Fibroblast of skin of right quadriceps (primary cell): ENCODE measurements at places on chromosomes 4 and X.
A peak's percentile ranks its signal among the peaks of the same experiment; 100 is the strongest.

- DNase-seq: no peak
These were observed 103.5 kb downstream of the TMA16 start for GRCh38 chr4:163598028-163598427.

GRCh38 chrX:73668779-73669178 is 105.8 kb downstream of the CHIC1 start:
- DNase-seq: no peak

DNA sequence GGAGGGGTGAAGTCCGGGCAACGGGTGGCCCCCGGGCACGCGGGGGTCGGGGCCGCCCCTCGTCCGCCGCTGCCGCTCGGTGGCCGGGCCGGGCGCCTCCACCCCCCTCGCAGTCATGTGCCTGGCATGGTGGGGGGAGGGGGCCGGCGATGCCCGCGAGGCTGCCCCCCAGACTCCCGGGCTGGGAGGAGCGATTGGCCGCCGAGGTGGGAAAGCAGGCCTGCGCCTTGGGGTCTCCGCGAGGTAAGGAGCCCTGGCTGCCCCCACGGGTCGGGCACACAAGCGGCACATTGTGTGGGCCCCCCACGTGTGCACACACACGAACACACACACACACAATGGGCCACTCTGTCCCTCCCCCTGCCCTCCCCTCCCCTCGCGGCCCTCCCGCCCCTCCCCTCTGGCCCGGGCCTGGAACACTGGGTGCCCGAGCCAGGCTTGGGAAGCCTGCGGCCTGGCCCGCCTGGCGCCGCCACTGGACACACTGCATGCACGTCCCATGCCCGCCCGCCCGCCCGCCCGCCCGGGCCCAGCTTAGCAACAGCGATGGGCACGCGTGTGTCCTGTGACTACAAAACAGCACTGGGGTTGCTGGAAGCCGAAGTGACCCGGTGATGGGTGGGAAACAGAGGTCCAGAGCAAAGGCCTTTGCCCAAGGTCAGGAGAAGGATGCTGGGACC is 1.3 kb downstream of the SLC6A8 start:
- DNase-seq: no peak

DNA sequence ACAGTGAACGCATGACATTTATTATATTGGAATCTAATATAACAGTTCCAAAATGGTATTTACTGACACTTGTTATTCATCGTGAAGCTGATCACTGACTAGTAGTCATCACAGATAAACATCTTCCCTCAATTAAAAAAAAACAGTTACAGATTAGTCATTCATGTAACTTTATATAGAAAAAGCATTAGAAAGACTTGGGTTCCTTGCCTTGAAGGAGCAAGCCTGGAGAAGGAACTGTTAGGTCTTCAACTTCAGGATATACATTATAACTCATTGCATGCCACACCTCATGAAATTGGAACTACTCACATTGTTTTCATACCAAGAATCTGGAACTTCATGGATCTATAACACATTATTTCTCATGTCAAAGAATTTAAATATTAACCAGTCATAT is 317.7 kb downstream of the CCSER1 start:
- DNase-seq: no peak

DNA sequence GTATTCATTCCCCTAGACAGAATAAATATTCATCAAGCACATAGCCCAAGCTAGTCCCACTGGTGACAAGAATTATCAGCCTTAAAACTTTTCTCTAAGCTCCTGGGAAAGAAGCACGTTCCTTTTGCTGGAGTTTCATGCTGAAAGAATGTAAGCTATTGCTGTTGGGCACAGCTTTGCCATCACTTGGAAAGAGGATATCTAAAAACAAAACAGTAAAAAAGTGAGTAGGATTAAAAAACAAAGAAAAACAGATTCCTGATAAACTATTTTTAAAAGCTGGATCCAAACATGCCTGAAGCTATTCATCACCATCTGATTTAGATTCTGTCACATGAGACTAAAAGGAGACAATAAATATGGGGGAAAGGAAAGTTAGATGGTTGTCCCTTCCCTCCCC is 176.8 kb downstream of the SCFD2 start:
- peak; percentile 84 for DNase-seq

- DNase-seq: peak; percentile 88
These were observed 73.1 kb downstream of the MTHFD2L start for GRCh38 chr4:74230902-74231499.

- DNase-seq: peak; percentile 63
These were observed at the start of gene BGN for GRCh38 chrX:153494541-153495361. BGN (plus strand) TSS chrX:153494980; CDS start chrX:153504632, 9,652 bp downstream.

DNA sequence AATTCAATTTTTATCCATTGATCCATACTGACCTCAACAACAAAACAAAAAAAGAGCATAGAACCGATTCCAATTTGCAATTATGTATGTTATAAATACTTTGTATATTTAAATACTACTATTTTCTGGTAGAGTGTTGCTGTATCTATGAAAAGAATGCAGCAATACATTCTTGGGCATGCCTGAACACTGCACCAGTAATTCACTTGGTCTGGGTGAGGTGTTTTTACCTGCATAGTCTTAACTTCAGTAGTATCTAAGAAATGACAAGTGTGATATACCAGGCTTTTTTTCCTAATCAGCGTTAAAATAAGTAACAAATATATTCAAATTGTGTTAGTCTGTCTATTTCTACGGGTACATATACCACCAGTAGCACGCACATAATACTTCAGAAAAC is 120.2 kb downstream of the KLHL13 start:
- DNase-seq: no peak

- DNase-seq: no peak
These were observed 50.4 kb downstream of the ARX start for GRCh38 chrX:24965372-24965771.

DNA sequence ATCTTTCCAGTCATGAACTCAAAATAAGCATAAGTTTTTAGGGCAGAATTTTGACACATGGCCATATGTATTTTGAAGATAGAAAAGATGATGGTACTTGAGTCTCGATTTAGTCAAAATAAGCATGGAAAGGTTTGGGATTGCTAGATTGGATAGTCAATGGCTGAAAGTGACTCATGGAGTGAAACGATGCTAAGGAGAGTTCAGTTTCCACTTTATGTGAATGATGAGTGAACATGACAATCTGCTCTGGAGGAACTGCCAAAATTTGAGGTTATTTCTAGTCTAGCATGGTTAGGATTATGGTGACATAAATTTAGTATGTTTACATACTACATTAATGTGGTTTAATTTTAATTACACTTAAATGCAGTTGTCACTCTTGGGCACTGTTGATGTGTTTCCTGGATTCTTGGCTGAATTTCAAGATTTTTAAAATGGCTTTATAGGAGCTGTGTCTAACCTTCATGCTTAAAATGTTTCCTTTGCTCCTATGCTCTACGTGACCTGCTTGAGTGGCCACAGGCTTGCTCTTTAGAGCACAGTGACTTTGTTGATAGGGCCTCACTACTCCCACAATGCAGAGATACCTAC is 17.1 kb downstream of the DDX3X start:
- peak; percentile 38 for DNase-seq

DNA sequence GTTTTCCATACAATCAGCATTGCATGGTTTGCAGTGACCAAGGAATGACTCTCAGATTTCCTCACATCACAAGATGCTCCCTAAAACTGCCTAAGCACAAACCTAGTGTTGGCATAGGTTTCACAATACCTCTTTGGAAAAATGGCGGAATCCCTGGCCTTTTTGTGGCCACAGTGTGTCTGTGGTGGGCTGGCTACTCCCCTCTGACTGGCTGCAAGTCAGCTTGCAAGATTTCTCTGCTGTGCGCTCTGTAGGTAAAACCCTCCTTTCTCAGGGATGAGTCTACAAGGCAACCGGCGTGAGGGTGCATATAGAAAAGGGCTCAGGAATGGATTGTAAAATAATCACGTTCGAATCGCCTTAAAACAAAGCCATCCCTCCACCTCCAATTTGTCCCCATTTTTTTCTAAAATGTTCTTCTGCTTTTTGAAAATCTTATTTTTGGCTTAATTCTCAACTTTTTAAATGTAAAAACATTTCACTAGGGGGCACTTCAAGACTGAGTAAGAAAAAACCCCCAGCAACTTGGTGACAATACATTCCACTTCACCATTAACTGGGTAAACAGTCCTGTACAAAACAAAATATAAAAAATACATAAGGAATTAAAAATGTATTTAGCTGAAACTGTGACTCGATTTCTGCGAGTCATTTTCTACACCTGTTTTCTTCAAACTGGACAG is 235.6 kb downstream of the STIM2 start:
- DNase-seq: no peak

DNA sequence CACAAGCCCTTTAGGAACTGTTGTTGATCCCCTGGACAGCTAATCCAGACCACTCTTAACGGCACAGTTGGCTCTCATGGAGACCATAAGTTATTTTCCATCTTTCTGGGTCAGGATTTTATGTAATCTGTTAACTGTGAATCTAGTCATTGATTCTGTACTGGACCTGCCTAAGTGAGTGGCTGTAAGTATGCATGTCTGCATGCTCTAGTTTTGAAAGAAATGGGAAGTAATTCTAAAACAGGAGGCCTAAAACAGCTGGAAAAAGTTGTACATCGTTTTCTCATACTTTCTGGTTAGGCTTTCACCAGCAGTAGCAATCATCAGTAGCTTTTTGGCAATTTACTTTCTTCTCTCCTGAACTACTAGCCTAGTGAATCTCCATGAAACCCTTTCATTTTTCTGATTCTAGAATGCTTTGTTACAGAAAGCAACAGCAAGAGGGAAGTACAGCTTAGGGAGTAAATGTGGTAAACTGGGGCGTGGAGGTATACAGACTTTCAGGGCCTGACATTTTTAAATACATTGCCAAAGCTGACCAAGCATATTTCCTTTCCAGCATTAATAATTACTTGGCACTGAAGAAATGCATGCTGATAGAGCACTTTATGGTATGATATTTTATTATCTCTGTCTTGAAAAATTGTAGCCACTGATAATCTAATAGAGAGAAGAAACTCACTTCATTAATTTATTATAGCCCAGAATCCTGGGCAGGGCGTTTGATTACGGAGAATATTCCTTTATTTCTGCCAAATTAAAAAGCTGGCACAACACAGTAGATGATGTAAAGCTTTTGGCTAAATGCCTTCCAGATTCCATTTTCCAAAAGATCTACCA is 202.7 kb downstream of the BANK1 start:
- no peak for DNase-seq

GRCh38 chr4:152672206-152673092 is 7.3 kb downstream of the TMEM154 start:
- DNase-seq: no peak

- DNase-seq: no peak
These were observed 313.4 kb upstream of the MAGEB2 start for GRCh38 chrX:29902004-29902403.

DNA sequence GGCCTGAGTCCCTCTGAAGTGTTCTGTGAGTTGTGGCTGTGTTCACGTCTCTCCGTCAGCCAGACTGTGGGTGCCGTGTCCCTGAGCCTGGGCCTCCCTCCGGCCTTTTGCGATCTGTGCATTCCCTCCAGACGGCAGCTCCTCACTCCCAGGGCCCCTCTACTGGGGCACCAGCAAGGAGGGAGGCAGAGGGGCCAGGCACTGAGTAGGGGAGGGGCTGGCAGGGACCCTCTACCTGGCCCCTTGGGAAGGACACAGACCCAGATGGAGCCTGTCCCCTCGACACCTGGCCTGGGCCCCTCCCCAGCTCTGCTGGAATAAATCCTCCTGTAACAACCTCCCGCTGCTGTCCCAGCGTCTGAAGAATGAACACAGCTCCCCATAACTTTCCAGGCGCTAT is 110.0 kb upstream of the NKX1-1 start:
- DNase-seq: no peak

DNA sequence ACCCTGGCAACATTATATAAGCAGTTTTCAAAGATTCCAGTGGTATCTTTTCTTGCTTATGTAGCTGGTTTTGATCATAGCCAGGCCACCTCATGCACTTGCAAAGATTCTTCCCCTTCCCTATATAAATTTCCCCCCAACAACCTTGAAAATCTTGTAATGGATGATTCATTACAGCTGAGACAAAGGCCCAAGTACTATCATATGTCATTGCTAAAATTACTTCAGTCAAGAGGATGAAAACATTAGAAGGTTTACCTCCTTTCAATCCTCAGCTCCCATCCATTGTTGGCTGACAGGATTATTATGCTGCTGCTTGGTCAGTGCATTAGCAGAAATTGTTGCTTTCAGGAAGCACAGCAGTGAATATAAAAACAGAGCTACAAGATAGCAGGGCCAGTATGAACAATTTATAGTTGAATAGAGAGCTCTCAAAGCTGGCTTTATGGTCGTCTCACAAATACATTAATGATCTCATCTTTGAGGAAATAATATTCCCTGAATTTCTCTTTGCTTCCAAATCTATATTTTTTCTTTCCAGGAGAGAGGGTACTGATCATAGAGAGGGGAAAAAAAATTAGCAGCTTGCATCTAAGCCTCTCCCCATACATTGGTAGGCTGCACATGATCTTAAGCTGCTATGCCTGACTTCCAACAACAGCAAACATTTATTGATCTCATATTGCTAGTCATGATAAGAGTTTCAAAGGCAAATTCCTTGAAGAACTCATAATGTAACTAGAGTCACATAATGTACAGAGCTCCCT is 7.7 kb upstream of the ARHGEF38 start:
- DNase-seq: no peak

GRCh38 chr4:153683763-153684181 is 308 bp upstream of the TLR2 start:
- no peak for DNase-seq

DNA sequence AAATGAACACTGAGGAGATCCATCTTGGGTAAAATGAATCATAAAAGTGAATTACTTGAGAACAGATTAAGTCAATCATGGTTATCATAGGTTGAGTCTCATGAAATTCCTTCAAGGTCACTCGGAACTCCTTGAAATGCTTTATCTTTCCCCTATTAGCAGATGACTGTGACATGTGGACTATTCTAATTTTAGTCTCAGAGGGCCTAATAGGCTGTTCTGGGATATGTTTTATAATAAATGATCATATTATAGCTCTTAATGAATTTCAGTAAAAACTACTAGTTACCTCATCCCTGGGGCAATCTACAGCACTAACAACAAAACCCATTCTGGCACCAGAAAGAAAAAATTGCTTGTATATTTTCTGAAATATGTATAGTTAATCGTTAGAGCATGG is 44.7 kb downstream of the SPATA4 start:
- DNase-seq: no peak

DNA sequence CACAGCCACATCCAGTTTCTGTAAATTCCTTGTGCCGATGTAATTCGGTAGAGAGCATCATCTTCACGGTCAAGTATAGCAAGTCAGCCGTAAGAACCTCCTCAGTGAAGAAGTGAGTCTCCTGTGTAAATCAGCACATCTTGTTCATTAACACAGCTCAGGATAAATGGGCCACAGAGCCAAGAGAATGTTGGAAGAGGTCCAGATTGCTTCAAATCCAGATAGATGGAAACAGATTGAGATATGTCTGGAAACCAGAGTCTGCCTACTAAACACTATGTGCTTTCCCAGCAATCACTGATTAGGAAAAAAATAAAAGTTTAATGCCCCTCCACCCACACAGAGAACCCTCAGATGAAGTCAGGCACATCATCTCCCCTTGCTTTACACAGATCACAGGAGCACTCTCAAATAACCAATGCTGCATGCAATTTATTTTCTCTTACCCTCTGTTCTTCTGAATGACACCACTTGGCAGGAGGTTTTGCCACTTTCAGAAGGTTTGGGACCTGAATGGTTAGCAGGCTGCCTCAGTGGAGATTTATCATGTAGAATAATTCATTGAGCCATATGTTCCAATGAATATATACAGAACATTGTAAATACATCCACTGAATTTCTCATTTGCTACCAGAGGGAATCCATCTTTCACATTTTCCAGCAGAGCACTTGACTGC is 357.7 kb downstream of the C4orf33 start:
- no peak for DNase-seq

- no peak for DNase-seq
These were observed 45.5 kb downstream of the CCNG2 start for GRCh38 chr4:77202491-77202890.
